ENCODE measurements at places on chromosomes 13 and 19.

GRCh38 chr13:33217256-33217655 is 68.3 kb downstream of the STARD13 start:
- DNase-seq = no peak

GRCh38 chr13:95568131-95568530 is 15.6 kb downstream of the CLDN10 start:
- no peak for DNase-seq

- DNase-seq = no peak
Measured at GRCh38 chr19:52286256-52286655, 10.7 kb upstream of the ZNF480 start.

- DNase-seq = no peak
Measured at GRCh38 chr19:1327125-1327524, 41.5 kb downstream of the EFNA2 start.

- DNase-seq = no peak
Measured at GRCh38 chr13:44305286-44305685, 68.3 kb upstream of the SERP2 start.

DNA sequence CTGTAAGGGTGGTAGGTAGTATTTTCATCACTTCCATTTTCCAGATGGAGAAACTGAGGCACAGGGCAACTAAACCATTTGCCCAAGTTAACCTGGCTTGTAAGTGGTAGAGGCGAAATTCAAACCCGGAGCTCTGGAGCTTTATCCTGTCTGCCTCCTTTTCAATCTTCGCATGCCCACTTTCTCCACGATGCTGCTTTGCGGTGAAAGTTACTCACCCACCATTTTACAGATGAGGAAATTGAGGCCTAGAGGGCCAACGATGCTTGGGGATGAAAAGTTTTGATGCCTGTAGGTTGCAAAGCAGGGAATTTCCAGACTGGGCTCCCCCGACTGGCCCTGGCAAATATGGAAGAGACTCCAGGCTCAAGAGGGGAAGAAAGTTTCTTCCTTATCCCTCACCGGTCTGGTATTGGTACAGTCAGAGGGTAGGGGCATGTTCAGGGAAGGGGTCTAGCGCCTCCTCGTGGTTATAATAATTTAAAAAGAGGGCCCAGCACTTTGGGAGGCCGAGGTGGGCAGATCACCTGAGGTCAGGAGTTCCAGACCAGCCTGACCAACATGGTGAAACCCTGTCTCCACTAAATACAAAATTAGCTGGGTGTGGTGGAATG is 1.9 kb upstream of the SH2D3A start:
- no peak for DNase-seq

- DNase-seq = no peak
Measured at GRCh38 chr13:39403106-39403505, 199.9 kb downstream of the LHFPL6 start.

DNA sequence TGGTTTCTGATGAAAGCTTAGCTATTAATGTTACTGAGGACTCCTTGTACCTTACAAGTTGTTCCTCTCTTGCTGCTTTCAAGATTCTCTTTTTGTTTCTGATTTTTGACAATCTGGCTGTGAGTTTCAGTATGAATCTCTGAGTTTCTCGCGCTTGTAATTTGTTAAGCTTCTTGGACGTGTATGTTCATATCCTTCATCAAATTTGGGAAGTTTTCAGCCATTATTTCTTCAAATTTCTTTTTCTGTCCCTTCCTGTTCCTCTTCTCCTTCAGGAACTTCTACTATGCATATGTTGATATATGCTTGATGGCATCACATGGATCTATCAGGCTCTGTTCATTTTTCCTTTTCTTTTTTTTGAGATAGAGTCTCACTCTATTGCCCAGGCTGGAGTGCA is 5.6 kb upstream of the URI1 start:
- no peak for DNase-seq

- no peak for DNase-seq
Measured at GRCh38 chr13:101018720-101019119, 344.1 kb upstream of the TMTC4 start.

- DNase-seq = no peak
Measured at GRCh38 chr13:93338906-93339305, 112.3 kb downstream of the GPC6 start.

GRCh38 chr13:50587645-50588373 is 255.7 kb downstream of the DLEU7 start:
- DNase-seq = no peak

- no peak for DNase-seq
Measured at GRCh38 chr13:40485611-40486517, 180.6 kb downstream of the FOXO1 start.

Data from adrenal gland (tissue), 19 donors.